ENCODE measurements at places on chromosomes 3 and 15.

DNA sequence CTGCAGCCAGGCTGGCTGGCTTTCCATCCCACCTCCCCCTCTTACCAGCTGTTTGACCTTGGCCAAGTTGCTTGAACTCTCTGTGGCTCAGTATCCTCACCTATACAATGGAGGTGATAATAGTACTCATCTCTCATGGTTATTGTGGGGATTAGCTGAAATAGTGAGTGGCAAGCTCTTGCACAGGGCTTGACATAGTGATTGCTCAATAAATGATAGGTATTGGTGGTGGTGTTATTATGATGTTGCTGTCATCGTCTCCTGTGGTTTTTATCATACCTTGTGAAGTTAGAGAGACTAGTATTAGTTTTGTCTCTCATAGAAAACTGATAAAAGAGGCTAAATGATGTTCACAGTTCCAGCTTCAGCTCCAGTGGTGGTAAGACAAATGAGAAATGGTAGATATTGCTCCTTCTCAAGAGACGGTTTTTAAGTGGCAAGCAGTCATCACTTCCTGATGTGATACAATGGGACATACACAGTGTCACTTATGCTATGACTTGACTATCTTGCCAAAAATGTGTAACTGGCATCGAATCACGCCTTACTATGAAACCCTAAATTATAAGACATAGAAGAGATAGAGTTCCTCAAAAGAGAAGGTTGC lies 12.1 kb upstream of the UBE2E1 start:
- no peak for DNase-seq

DNA sequence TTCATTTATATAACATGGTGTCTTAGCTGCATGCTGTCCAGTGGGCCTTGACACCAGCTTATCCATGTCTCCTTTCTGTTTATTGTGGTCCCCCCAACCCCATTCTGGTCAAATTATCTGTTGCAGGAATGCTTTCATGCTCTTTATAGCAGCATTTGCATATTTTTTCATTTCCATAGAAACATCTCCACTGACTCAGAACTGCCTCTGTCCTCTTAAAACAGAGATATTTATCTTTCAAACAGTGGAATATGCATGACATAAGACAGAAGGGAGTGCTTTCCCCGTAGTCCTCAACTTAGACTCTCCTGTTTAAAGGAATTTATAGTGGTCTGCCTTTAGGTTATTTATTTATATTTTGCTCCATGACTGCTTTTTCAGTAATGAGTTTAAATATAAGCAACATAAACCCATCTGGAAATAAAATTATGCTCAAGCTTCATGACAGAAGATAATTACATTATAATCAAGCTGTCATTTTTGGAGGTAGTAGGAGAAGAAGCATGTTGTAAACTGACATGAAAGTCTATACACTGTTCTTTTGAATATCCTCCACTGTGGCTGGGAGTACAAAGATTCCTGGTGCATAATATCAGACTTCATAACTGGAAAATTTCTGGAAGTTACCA lies 179.5 kb upstream of the CD96 start:
- peak; percentile 72 for DNase-seq

DNA sequence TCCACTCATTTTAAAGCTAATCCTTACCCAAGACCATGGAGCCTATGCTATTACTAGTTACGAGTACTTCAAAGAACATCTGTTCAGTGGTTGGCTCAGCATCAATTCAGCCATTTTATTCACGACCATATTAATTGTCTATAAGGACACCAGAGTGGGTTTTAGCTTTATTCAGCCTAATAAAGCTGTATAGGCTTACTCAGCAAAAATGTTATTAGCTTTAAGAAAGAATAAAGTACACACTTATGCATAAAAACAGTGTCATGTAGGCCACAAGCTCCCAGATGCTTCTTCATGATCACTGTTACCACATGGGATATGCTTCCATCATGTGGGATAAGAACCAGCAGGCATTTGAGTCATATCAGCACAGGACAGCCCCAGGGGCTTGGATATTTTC lies 87.4 kb upstream of the GPR149 start:
- DNase-seq, result no peak

GRCh38 chr3:22846566-22846965 lies 356.6 kb upstream of the UBE2E2 start:
- no peak for DNase-seq

DNA sequence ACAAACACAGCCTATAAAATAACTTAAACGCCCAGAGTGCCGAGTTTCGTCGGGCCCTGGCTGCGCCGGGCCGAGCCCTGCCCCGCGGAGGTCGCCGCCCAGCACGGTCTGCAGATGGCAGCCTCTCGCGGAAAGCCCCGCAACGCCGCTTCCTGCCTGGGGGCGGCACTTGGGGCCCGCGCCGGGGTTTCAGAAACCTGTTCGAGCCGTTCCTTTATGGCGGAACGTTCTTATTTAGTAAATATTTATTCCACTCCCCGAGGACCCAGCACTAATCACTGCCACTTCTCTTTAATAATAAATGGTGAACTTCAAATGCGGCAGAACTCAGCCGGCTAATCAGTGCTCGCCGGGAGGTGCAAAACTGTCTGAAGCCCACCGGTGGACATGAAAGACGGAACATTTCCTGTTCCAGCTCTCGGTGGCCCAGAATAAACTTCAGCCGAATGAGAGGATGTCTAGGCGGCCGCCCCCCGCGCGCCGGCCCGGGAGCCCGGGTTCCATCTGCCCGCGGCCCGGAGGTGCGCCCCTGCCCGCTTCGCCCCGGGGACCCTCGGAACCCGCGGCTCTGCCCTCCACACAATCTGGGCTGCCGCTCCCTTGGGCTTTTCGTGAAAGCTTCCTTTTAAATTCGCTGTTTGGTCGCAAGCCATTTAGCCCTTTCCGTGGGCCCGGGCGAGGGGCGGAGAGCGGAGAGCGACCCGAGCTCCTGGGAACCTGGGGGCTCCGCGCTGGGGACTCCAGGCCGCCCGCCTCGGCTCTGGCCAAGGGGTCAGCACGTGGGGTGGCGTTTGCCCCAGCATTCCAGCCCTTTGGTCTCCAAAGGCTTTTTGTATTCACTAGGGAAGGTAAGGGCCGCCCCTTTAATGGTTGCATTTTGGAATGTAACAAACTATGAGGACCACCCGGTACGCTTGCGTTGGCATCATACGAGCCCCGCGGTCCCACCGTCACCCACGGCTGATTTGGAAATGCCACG lies 110.8 kb upstream of the ATP11B start:
- DNase-seq, result peak; percentile 57

GRCh38 chr3:195774917-195775316 lies 36.8 kb downstream of the MUC4 start:
- DNase-seq, result no peak

- DNase-seq, result no peak
Measured at GRCh38 chr15:91928675-91929074, 75.2 kb downstream of the SLCO3A1 start.

- DNase-seq, result peak; percentile 70
Measured at GRCh38 chr15:59274126-59274970, 67.7 kb downstream of the LDHAL6B start.

DNA sequence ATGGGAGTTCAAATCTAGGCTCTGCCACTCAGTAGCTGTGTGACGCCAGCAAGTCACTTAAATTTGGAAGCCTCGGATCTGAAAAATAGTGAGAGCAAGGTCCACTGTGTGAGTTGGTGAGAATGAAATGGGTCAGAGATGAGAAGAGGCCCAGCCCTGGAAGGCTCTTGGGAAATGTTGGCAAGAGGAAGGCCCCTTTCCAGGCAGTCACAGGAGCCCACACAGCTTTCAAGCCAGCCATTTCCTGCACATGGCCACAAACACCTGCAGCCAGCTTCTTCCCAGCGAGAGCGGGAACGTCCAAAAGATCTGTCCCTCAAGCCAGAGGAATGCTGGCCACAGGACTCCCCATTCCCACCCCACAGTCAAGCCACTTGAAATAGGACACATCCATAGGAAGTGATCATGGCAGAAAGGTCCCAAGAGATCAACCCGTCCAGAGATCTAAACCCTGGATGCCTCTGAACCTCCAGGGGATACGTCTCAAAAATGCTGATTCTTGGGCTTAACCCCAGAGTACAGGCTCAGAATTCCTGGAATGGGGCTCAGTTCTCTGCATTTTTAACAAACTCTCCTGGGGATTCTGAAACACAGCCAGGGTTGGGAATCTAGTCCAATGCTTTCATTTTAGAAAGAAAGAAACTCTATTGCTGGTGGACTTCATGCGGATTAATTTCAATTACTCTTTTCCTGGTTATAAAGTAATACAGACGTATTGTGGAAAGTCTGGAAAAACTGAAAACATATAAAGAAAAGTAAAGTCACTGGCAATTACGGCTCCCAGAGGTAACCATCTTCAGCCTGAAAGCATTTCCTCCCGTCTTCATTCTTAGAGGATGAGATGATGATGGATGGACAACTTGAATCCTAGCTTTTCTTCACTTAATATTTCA lies 35.9 kb downstream of the NTRK3 start:
- DNase-seq, result no peak

- DNase-seq, result no peak
Measured at GRCh38 chr3:129463716-129464115, 23.7 kb downstream of the IFT122 start.

GRCh38 chr3:15645246-15645645 lies 43.7 kb downstream of the BTD start:
- peak; percentile 24 for DNase-seq

DNA sequence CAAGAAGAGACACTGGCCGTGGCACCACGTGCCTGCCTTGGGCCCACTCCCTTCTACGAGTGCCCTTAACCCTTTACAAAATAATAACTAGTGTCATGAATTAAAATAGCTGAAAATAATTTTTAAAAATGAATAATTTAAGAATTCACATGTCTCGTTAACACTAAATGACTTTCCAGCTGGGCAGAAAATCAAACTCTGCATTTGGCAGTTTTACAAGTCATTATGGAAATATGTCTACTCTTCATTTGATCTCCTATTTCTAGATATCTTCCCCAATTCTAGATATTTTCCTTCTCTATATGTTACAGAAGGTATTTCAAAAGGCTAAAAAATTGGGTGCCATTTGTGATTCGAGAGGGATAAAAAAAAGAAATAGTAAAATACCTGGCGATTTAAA lies 100.2 kb downstream of the RORA start:
- no peak for DNase-seq

DNA sequence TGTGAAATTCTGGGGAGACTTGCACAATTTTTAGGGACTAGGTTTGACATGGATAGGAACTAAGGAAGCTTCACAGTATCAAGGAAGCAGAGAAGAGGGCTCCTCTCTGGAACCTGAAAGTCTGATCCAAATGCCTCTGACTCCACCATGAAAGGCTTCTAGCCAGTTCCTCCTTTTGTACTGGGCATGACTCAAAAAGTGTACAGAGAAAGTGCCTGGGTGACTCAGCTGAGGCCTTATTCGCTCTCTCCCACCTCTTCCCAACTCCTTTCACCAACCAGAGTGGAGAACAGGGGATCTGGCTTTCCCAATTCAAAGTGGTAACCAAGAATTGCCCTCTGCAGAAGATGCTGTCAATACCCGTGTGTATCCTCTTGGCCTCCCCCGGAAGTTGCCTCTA lies 342.9 kb upstream of the PROK2 start:
- DNase-seq, result no peak

GRCh38 chr3:113051787-113052186 lies 61.0 kb downstream of the GTPBP8 start:
- no peak for DNase-seq

DNA sequence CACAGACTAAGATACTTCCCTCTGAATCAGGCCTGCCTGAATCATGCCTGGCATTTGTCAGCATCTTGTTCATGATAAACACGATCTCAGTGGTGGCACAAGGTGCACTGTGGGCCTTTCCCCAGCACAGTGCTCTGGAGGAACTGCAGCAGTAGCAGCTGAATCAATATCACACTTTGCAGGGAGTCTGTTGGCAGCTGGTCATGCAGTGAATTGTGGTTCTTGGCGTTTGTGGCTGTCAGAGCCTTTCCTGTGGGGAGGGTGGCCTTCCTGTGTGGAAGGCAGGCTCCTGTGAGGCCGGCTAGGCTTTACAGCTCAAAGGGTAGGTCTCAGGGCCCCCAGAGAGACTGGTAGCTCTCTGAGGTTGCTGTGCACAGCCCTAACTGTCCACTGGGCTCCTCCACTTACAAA lies 54.4 kb upstream of the TLE3 start:
- DNase-seq, result peak; percentile 47

DNA sequence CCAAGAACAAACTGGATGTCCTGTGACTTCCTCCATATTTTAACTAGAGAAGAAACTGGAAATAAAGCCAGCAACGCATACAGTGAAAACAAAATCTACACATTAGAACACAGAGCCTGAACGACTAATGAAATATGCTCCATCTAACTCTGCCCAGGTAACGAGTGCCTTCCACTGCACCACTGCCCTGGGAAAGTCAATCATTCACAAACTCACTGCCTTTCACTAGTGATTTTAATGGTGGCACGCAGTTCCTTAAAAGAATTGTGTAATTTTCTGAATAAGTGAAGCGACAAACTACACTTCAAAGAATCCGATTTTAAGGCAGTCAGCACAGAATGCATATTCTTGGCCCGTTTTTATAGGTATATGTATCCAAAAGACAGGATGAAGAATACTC lies 416.0 kb downstream of the SHQ1 start:
- no peak for DNase-seq

GRCh38 chr3:111392894-111393398 lies 149.1 kb upstream of the CD96 start:
- DNase-seq, result peak; percentile 3

DNA sequence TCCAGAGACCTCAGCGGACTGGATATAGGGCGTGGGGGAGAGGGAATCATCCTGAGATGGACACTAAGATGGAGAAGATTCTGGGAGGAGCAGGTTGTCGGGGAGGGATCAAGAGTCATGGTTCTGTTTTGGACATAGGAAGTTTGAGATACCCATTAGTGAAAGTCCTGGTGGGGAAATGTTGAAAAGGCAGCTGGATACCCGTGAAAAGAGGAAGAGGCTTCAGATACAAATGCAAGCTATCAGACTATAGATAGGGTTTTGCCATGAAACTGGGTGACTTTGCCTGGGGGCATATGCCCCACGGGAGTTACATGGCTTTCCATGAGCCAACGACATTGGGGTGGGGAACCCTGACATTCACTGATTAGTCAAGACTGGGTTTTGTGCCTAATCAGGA lies 1.1 kb upstream of the GPR62 start:
- no peak for DNase-seq

- no peak for DNase-seq
Measured at GRCh38 chr3:153885359-153885758, 235.8 kb upstream of the ARHGEF26 start.

- DNase-seq, result no peak
Measured at GRCh38 chr3:169002689-169003088, 660.8 kb downstream of the MECOM start.

GRCh38 chr15:78077053-78077870 lies at the start of gene TBC1D2B:
TSS of gene TBC1D2B (minus strand) at chr15:78077711. CDS start at chr15:78077652, 59 bp downstream.
- DNase-seq, result peak; percentile 61

GRCh38 chr3:180408654-180409053 lies 193.3 kb upstream of the TTC14 start:
- DNase-seq, result no peak
